ENCODE measurements at places on chromosomes 16 and 17.

GRCh38 chr17:7004398-7005253 lies 7.8 kb upstream of the RNASEK start:
- H3K4me1 ChIP-seq, result peaks cover 1% of the 10 kb centered on the region
- no peak overlapping the region for H3K27ac ChIP-seq
- peaks cover 50% of the 10 kb centered on the region for H3K36me3 ChIP-seq
- no peaks in the 10 kb centered on the region for H3K27me3 ChIP-seq
- no peak overlapping the region for H3K4me3 ChIP-seq

DNA sequence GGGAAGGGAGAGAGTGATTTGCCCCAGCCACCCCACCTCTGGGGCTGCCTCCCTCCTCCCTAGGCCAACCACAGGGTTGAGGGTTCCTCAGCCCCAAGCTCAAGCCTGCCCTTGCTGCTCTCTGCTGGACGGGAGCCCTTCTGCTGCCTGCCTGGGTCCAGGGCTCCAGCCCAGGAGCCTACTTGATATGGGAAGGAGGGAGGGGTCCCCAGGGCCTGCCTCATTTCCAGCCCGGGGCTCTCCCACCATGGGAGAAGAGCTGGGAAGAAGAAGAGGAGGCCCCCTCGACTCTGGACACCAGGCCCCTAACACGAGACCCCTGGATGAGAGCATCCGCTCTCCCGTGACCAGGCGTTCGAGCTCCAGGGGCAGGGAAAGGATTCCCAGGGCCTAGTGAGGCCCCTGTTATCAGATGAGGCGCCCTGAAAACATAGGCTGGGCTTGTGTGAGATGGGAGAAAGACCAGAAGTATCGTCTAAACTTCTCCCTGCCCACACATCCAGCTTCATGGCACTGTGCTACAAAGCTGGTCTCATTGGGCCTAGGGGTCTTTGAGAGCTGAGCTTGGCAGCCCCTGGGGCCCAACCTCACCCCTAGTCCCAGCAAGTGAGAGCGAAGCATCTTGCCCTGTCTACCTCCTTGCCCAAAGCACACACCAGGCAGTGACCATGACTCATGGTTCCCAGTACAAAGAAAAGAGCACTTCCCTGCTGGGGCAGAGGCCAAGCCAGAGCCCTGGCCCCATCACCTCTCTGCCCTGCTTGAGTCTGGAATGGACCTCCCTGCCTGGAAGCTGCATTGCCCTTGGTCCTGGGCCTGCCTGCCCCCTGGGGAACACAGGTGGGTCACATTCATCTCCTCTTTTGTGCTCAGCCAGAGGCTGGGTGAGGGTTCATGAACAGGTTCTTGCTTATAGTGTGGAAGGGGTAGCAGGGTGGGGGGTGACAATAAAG lies 987 bp downstream of the SLC16A5 start:
- H3K27ac ChIP-seq, result peak overlapping the region; percentile 92
- no peaks in the 10 kb centered on the region for H3K27me3 ChIP-seq
- no peaks in the 10 kb centered on the region for H3K36me3 ChIP-seq
- peak overlapping the region; percentile 79 for H3K4me3 ChIP-seq
- peaks cover 45% of the 10 kb centered on the region for H3K4me1 ChIP-seq
- DNase-seq, result no peak

DNA sequence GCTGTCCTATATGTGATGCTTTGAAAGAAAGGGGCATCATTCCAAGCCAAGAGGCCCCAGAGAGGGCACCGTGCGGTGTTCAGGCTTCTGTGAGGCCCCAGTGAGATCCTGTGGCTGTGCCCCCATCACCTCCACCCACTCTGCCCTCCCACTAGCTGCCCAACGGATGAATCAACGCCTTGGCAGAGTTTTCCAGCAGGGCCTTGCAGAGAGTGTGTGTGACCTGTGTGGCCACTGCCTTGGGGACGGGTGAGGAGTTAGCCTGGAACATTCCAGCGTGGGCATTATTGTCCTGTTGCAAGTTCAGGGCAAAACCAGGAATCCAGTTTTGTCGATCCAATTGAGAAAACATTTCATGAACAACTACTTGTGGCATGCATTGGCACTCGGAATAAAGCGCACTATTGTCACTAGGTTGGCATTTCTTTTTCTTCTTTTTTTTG lies 53.7 kb downstream of the SF3B3 start:
- DNase-seq, result no peak
- peaks cover 11% of the 10 kb centered on the region for H3K36me3 ChIP-seq
- H3K4me3 ChIP-seq, result no peak overlapping the region

- no peaks in the 10 kb centered on the region for H3K36me3 ChIP-seq
- H3K27me3 ChIP-seq, result peaks cover 100% of the 10 kb centered on the region
- peak; percentile 63 for DNase-seq
- H3K4me1 ChIP-seq, result peaks cover 39% of the 10 kb centered on the region
These were observed at the start of gene DLX3 for GRCh38 chr17:49995055-49995738. Gene DLX3 (minus strand): TSS chr17:49995224. CDS start chr17:49994998, 226 bp downstream.

GRCh38 chr17:81510785-81511553 lies 1.6 kb downstream of the ACTG1 start:
- H3K27ac ChIP-seq, result peak overlapping the region; percentile 99
- peaks cover 68% of the 10 kb centered on the region for H3K4me1 ChIP-seq
- peak overlapping the region; percentile 93 for H3K4me3 ChIP-seq
- no peaks in the 10 kb centered on the region for H3K27me3 ChIP-seq
- peaks cover 40% of the 10 kb centered on the region for H3K36me3 ChIP-seq
- DNase-seq, result no peak

GRCh38 chr16:14121142-14121541 lies 50.0 kb downstream of the MRTFB start:
- peaks cover 30% of the 10 kb centered on the region for H3K4me1 ChIP-seq
- no peak overlapping the region for H3K27ac ChIP-seq
- H3K4me3 ChIP-seq, result no peak overlapping the region

DNA sequence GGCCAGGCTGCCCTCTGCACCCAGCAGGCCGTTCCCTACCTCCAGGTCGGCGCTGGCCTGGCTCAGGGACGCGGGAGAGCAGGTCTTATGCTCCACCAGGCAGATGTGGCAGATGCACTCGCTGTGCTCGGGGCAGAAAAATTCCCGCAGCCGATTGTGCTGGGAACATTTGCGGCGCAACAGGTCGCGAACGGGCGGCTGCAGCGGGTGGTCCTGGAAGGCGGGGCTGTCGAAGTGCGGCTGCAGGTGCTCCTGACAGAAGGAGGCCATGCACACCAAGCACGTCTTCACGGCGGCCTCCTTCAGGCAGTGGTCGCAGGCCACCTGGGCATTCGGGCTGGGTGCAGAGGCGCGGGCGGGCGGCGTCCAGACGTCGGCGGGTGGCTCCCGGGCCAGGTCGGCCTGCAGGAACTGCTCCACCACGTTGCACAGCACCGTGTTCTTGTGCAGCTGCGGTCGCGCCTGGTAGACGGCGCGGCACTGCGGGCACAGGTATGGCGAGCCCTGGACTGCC lies 439 bp downstream of the TRIM25 start:
- peak overlapping the region; percentile 96 for H3K27ac ChIP-seq
- peak overlapping the region; percentile 95 for H3K4me3 ChIP-seq
- H3K4me1 ChIP-seq, result peaks cover 78% of the 10 kb centered on the region
- H3K27me3 ChIP-seq, result no peaks in the 10 kb centered on the region

DNA sequence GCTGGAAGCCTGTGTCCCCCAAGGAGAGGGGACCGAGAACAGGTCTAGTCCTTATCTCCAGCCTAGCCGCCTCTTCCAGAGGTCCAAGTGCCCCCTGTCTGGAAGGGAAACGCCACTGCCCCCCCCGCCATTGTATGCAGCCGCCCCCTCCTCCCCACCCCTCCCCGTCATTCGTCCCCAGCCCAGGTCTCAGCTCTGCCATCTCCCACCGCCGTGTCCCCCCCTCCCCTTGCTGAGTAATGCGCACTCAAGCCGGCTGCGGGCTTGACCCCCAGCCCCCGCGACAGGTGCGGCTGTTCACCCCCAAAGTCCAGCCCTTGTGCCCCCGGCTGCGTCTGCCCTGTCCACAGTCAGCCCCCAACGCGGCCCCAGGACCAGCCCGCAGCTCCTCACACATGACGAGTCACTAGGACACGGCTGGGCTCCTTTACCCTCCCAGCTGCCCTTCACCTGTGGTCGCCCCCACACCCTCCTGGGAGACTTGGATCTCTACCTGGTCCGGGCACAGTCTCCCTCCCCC lies 622 bp downstream of the GPRC5B start:
- H3K4me1 ChIP-seq, result peaks cover 70% of the 10 kb centered on the region
- H3K27ac ChIP-seq, result peak overlapping the region; percentile 97
- H3K4me3 ChIP-seq, result peak overlapping the region; percentile 93
- peaks cover 19% of the 10 kb centered on the region for H3K36me3 ChIP-seq

DNA sequence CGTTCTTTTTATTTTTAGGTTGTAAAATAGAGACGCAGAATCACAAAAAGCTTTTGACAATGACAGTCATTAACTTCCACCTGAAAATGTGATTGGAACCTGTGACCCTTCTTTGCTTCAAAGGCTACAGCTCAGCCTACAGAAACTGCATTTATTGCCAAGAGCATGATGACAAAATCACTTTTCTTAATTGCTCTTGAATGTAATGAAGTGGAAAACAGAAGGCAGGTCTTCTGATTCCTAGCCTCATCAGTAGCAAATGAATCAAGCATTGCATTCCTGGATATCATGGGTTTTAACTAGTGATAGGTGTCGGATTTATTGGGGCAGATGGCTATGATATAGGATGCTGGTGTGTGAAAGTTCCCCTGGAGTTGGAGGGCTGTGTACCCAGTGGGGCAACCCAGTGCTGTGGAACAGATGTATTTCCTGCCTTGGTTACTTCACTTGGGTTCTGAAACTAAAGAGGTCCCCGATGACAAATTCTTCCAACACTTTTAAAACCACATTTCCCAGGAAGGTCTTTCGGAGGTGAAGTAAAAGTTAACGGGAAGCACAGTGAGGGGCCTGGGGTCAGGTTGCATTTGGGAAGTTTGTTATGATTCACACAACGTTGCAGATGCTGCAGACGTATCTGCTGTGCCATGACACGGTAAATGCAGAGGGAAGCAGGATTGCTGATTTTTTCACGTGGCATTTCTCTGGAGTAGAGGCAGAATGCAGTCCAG lies 127.5 kb downstream of the HS3ST3A1 start:
- no peaks in the 10 kb centered on the region for H3K36me3 ChIP-seq
- H3K4me3 ChIP-seq, result no peak overlapping the region
- H3K27me3 ChIP-seq, result no peaks in the 10 kb centered on the region

DNA sequence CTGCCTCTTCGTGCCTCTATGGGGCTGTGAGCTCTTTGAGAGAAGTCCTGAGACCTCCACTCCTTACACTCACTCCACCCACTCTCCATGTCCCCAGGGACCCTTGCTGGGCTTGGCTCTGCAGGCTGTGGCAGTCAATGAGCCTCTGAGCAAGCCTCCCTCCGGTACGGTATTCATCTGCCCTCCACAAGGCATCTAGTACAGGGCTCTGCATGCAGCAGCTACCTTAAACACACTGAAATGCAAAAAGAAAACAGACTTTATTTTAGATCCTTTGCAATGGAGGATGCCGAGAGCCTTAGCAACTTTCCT lies 38.9 kb upstream of the SMPD3 start:
- peaks cover 13% of the 10 kb centered on the region for H3K27me3 ChIP-seq
- no peak overlapping the region for H3K4me3 ChIP-seq
- H3K4me1 ChIP-seq, result no peaks in the 10 kb centered on the region
- H3K36me3 ChIP-seq, result no peaks in the 10 kb centered on the region
- H3K27ac ChIP-seq, result no peak overlapping the region

GRCh38 chr17:57530026-57530425 lies 215.1 kb downstream of the CCDC182 start:
- peaks cover 53% of the 10 kb centered on the region for H3K4me1 ChIP-seq
- no peak overlapping the region for H3K27ac ChIP-seq
- H3K4me3 ChIP-seq, result no peak overlapping the region
- no peaks in the 10 kb centered on the region for H3K36me3 ChIP-seq
- no peak for DNase-seq

DNA sequence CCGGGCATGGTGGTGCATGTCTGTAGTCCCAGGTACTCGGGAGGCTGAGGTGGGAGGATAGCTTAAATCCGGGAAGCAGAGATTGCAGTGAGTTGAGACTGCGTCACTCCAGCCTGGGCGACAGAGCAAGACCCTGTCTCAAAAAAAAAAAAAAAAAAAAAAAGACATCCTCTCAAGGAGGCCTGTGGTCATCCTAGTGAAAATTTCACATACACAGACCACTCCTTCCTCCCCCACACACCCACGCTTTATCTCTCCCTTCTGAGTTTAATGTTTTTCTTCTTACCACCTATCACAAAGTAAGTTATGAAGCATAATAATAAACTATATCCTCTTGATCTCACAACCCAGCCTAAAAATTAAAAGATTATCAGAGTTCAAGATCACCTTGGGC lies 1.3 kb upstream of the NOL11 start:
- DNase-seq, result no peak
- H3K4me1 ChIP-seq, result peaks cover 30% of the 10 kb centered on the region
- H3K27ac ChIP-seq, result no peak overlapping the region
- H3K4me3 ChIP-seq, result no peak overlapping the region

DNA sequence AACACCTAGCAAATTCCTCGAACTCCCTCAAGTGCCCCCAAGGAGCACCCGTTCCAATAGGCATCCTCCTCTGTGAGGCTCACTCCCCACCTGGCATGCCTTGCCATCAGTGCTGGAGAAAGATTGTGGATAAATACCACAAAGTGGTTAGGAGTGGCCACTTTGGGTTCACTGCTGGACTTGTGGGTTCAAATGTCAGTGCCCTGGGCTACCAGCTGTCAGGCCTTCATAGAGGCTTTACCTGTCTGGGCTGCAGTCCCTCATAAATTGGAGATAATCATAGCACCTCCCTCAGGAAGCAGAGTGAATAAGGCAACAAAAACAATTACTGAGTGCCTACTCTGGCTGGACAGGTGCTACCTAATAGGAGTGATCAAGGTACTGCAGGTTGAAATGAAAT lies 1.5 kb upstream of the SYT17 start:
- no peak overlapping the region for H3K4me3 ChIP-seq
- H3K27me3 ChIP-seq, result peaks cover 49% of the 10 kb centered on the region
- H3K27ac ChIP-seq, result no peak overlapping the region
- DNase-seq, result no peak

- peaks cover 23% of the 10 kb centered on the region for H3K4me1 ChIP-seq
- peak overlapping the region; percentile 91 for H3K4me3 ChIP-seq
- H3K27me3 ChIP-seq, result no peaks in the 10 kb centered on the region
- H3K36me3 ChIP-seq, result peaks cover 16% of the 10 kb centered on the region
These were observed 538 bp upstream of the CCNF start for GRCh38 chr16:2428784-2429033.

- H3K27ac ChIP-seq, result no peak overlapping the region
- no peak for DNase-seq
- H3K4me3 ChIP-seq, result no peak overlapping the region
- no peaks in the 10 kb centered on the region for H3K27me3 ChIP-seq
These were observed 43.5 kb downstream of the AP2B1 start for GRCh38 chr17:35630530-35631148.

All from left ventricle myocardium inferior (tissue), 1 donor.